A673 (cell line): ENCODE measurements at places on chromosomes 5 and 9.

- DNase-seq, result no peak
Measured at GRCh38 chr5:181192337-181193046, 12.5 kb downstream of the TRIM7 start.

DNA sequence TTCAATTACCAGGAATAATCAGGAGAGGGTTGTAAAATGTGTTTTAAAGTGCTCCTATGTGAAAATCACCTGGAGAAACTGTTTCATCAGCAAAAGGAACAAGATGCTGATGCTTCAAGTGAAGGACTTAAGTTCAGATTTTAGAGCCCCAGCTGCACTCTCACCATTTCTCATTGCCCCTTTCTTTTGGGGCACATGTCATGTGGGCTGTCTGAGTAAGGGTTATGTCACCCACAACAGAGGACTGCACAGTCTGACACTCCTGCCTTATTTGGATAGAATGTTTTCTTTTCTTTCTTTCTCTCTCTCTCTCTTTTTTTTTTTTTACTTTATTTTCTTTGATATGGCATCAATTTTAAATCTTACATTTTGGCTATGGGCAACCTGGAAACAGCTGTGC lies 204.1 kb upstream of the EFNA5 start:
- DNase-seq, result no peak

DNA sequence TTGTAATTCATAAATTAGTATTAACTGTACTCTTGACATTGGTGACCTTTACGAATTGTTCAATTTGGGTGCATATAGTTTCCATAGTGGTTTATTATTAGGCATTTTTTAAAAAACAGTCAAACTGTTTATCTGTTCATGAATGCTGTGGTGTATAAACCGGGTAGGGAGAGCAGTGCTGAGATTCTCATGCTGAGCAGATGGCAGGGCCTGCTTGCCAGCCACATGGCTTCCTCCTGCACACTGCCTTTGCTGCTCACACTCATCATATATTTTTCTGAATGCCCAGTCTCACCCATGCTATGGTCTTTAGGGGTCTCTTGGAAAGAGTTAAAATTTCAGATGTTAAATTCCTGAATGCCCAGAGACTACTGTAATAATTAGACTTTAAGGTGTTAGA lies 40.8 kb downstream of the NNT start:
- DNase-seq, result no peak

- DNase-seq, result peak; percentile 89
Measured at GRCh38 chr5:102865510-102866236, 110.6 kb downstream of the PAM start.

- peak; percentile 75 for DNase-seq
Measured at GRCh38 chr5:1521671-1522600, 1.8 kb downstream of the LPCAT1 start.

DNA sequence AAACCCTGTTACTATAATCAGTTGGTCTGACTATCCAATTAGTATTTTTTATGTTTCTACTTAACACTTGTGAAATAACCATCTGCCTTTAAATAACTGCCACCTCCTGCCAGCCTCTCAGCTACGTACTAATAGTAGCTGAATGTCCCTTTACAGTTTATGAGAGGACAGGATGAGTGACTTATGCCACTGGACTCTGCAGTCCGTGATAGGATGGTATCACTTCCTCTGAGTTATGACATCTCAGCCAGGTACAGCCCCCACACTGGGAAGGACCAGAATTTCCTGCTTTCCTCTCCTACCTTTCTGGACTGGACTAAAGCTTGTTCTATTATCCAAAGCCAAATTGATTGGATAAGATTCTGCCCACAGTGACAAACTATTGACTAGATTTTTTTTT lies 102.9 kb downstream of the ZFAND5 start:
- no peak for DNase-seq

DNA sequence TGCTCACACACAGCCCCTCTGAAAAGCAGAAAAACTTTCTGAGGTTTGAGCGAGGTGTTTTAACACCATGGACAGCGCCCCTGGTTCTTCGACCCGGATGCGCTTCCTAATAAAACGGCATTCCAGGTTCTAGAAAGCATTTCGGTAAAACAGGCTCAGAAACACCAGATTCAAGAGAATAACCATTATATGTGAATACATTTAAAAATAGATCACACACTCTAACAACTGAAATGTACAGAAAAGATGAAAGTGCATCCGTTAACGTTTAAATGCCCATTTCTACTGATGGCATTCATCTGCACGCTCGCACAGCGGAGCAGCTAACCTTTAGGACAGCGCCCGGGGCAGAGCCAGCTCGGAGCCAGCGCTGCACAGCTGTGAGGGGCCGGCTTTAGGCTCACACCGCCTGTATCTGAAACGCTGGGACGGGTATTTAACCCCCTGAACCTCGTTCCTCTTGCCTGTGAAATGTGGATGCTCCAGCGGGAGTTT lies 26.3 kb upstream of the TENT4A start:
- peak; percentile 45 for DNase-seq

DNA sequence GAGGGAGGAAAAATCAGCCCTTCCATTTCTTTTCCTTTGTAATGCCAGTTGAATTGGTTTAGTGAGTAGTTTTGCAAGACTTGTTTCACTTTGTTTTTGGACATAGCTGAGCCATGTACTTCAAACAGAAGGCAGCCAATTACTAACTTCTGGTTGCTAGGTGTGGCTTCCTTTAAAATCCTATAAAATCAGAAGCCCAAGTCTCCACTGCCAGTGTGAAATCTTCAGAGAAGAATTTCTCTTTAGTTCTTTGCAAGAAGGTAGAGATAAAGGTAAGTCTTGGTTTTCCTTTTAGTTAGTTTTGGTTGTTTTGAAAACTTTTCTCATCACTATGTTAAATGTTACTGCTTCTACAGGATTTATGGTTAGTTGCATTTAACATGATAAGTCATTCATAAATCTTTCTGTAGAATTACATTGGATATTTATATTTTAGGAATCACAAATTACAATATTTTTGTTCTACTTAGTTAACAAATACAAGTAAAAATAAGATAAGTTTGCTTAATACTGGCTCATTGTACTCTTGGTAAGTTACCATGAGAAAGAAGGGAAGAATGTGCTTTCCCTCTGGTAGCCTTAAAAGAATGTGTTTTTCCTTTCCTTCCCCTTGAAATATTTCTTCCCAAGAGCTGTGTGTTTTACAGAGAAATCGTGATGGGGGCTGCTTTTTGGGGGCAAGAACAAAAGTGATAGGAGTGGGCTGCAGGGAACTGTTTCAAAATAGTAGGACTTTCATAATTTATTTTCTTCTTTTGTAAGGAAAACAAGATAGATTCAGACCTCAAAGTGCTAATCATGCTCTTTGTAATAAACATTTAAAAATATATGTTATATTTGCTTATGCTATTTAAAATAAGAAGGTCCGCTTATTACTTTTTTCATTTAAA lies at the start of gene ANXA1:
TSS of gene ANXA1 (plus strand) at position 213 of the 890 bp plus-strand sequence. CDS start 6,671 bp downstream, outside the sequence.
- DNase-seq, result peak; percentile 81

GRCh38 chr5:87252283-87252605 lies 15.4 kb upstream of the RASA1 start:
- no peak for DNase-seq

DNA sequence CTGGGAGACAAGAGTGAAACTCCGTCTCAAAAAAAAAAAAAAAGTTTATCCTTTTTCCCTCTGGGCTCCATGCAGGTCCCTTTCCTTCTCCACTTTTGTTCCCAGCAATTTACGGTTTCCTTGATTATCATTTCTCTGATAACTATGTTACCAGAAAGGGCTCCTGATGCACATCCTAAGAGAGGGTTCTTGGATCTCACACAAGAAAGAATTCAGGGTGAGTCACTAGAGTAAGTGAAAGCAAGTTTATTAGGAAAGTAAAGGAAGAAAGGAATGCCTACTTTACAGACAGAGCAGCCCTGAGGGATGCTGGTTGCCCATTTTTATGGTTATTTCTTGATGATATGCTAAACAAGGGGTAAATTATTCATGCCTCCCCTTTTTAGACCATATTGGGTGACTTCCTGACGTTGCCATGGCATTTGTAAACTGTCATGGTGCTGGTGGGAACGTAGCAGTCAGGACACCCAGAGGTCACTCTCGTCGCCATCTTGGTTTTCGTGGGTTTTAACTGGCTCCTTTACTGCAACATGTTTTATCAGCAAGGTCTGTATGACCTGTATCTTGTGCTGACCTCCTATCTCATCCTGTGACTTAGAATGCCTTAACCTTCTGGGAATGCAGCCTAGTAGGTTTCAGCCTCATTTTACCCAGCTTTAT lies 13.5 kb upstream of the MELK start:
- DNase-seq, result peak; percentile 12

DNA sequence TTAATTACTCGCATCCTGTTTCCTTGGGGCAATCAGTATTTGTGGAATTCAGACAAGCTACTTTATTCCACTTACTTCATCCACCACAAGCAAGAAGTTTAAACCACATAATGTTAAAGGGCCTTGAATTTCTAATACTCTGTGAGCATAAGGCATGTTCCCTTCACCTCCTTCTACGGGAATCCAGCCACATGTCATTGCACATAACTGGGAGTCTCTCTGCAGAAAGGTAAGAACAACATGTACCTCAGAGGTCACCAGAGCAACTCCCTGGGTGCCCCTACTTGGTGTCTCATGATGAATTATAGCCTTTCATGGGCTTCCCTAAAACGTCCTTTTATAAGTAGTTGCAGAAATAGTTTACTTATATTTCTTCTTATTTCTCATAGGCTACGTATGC lies 553.2 kb downstream of the DTWD2 start:
- DNase-seq, result no peak

DNA sequence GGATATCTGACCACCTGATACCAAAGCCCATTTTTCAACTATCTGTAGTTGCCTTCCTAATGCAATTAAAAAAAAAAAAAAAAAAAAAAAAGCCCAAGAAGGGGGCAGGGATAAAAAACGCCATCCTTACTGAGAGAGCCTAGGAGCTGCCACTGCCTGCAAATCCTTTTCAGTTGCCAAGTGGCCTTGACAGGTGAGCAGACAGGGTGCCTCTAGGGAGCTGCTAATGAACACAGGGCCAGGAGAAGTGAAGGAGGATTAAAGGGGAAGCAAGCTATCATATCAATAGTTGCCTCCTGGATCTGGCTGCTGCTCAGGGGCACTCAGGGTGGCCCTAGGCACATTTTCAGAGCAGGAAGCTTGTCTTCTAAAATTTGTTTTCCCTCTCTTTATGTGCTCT lies 547.4 kb downstream of the TLE1 start:
- no peak for DNase-seq

GRCh38 chr5:150304481-150305081 lies 1.9 kb upstream of the ARSI start:
- DNase-seq, result no peak

- no peak for DNase-seq
Measured at GRCh38 chr5:80070338-80071056, 35.3 kb downstream of the THBS4 start.

GRCh38 chr5:141121985-141122384 lies 367 bp downstream of the PCDHB4 start:
- no peak for DNase-seq

DNA sequence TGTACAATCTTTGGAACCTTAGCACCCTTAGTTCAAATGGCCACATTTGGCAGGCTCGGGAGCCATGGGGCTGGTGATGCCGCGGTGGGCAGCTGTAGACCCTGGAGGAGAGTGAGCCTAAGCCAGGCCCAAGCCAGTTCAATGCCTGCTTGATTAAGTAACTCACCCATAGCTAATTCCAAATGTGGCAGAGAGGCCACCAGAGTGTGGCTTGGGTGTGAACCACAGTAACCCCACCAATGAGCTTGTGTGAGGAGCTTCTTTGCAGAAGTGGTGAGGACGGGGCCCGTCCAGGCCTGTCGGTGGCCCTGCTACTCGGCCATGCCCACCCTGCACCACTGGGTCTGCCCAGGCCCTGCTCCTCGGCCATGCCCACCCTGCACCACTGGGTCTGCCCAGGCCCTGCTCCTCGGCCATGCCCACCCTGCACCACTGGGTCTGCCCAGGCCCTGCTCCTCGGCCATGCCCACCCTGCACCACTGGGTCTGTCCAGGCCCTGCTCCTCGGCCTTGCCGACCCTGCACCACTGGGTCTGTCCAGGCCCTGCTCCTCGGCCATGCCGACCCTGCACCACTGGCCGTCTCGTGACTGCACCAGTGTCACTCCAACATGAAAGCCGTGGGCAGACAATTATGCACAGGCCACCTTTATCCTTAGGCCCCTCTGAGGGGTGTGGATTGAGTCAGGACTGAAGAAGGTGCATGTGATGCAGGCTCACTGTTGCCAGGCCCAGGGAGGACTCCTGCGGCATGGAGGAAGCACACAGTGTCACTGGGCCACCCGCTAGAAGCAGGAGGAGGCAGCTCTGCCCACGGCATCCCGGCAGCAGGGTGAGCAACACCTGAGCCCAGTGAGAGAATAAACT lies 75.4 kb downstream of the MRPL36 start:
- DNase-seq, result no peak
